MCF 10A (cell line): ENCODE measurements at places on chromosomes 4 and X.

GRCh38 chr4:102631616-102632015 lies 129.2 kb downstream of the MANBA start:
- H3K27me3 ChIP-seq, result no peaks in the 10 kb centered on the region
- peaks cover 23% of the 10 kb centered on the region for H3K36me3 ChIP-seq
- no peak for DNase-seq
- H3K4me3 ChIP-seq, result no peak overlapping the region
- peaks cover 14% of the 10 kb centered on the region for H3K4me1 ChIP-seq

DNA sequence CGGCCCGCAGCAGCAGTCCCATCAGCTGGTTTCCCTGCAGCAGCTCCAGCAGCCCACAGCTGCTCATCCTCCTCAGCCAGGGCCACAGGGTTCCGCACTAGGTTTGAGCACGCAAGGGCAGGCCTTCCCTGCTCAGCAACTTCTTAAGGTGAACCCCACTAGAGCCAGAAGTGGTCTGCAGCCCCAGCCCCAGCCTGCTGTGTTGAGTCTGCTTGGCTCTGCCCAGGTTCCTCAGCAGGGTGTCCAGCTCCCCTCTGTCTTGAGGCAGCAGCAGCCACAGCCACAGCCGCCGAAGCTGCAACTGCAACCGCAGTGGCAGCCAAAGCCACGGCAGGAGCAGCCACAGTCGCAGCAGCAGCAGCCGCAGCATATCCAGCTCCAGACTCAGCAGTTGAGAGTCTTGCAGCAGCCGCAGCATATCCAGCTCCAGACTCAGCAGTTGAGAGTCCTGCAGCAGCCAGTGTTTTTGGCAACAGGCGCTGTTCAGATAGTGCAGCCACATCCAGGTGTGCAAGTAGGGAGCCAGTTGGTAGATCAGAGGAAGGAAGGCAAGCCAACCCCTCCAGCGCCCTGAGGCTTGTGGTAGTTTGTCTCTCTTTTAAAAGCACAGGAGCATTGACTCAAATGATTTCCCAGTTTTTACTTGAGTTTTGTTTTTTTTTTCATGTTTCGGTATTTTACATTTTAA lies 4.6 kb downstream of the SUPT20HL1 start:
- H3K36me3 ChIP-seq, result no peaks in the 10 kb centered on the region
- H3K27me3 ChIP-seq, result peaks cover 79% of the 10 kb centered on the region
- no peak for DNase-seq
- H3K4me1 ChIP-seq, result no peaks in the 10 kb centered on the region

GRCh38 chr4:15250021-15250441 lies 177.8 kb upstream of the C1QTNF7 start:
- H3K4me3 ChIP-seq, result no peak overlapping the region
- DNase-seq, result no peak
- no peaks in the 10 kb centered on the region for H3K4me1 ChIP-seq

GRCh38 chrX:72395237-72395636 lies 89.5 kb upstream of the CITED1 start:
- peaks cover 84% of the 10 kb centered on the region for H3K27me3 ChIP-seq
- DNase-seq, result no peak
- no peak overlapping the region for H3K4me3 ChIP-seq
- H3K36me3 ChIP-seq, result peaks cover 2% of the 10 kb centered on the region
- H3K4me1 ChIP-seq, result peaks cover 6% of the 10 kb centered on the region
- H3K27ac ChIP-seq, result peak overlapping the region; percentile 16

DNA sequence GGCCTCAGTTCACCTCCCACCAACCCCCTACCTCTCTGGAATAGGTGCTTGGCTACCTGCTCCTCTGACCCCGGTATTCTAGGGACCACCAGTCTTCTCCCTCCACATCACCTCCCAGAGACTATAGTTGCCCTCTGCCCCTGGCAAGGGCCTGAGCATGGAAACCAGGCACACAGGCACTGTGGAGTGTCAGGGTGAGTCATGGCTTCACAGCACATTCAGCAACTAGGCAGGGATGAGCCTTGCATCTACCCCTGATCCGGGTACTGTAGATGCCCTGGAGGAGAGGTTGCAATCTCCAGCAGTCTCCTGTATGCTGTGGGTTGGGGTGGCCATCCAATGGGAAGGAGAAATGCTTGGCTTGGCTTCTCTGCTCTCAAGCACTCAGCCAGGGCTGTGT lies 472.7 kb downstream of the IDS start:
- H3K36me3 ChIP-seq, result no peaks in the 10 kb centered on the region
- no peak overlapping the region for H3K4me3 ChIP-seq
- no peak overlapping the region for H3K27ac ChIP-seq
- no peaks in the 10 kb centered on the region for H3K4me1 ChIP-seq
- no peaks in the 10 kb centered on the region for H3K27me3 ChIP-seq

DNA sequence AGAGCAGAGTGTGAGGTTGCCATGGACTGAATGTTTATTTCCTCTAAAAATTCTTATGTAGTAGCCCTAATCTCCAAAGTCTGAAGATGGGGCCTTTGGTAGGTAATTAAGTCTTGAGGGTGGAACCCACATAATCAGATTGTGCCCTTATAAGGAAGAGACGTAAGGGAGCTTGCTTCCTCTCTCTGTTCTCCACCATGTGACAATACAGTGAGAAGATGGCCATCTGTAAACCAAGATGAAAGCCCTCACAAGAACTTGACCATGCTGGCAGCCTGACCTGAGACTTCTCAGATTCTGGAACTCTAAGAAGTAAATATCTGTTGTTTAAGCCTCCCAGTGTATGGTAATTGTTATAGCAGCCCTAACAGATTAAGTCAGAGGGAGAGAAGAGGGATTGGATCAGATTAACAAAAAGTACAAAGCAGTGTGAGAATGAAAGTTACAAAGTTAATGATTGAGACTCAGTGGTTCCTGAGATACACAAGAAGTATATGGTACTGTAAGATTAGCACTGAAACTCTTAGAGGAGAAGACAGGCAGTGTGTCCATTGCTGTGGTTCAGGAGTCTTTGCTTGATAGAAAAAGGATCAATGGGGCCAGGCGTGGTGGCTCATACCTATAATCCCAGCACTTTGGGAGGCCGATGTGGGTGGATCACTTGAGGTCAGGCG lies 82.5 kb upstream of the GC start:
- no peaks in the 10 kb centered on the region for H3K27me3 ChIP-seq
- no peak for DNase-seq
- H3K4me1 ChIP-seq, result no peaks in the 10 kb centered on the region
- H3K27ac ChIP-seq, result no peak overlapping the region

GRCh38 chrX:45400027-45400779 lies 199.5 kb upstream of the DIPK2B start:
- H3K27me3 ChIP-seq, result no peaks in the 10 kb centered on the region

DNA sequence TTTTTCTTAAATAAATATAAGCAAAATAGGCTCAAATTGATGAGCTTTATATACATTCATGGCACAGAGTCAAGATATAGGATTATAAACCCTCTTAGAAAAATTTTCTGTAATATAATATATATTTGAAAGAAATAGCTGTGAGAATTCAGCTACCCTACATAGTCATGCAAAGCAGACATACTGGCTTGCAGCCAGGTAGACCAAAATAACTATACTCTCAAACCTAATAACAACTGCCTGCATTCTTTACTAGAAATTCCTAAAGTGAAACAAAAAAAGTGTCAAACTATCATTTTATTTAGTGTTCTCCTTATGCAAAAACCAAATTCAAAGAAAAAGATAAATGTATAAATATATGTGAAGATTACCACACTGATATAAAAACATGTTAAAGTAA lies 1390.2 kb downstream of the C4orf33 start:
- H3K36me3 ChIP-seq, result no peaks in the 10 kb centered on the region
- no peak overlapping the region for H3K4me3 ChIP-seq
- H3K27ac ChIP-seq, result no peak overlapping the region

GRCh38 chr4:186621959-186622553 lies 66.7 kb upstream of the MTNR1A start:
- peaks cover 67% of the 10 kb centered on the region for H3K36me3 ChIP-seq
- H3K27me3 ChIP-seq, result no peaks in the 10 kb centered on the region
- no peak overlapping the region for H3K4me3 ChIP-seq
- H3K27ac ChIP-seq, result no peak overlapping the region

- H3K4me3 ChIP-seq, result peak within 1 kb of the TSS; percentile 67
- H3K4me1 ChIP-seq, result no peaks in the 10 kb centered on the region
- no peaks in the 10 kb centered on the region for H3K27me3 ChIP-seq
- no peaks in the 10 kb centered on the region for H3K36me3 ChIP-seq
Measured at GRCh38 chr4:155758481-155759371, at the start of gene GUCY1B1. GUCY1B1 (plus strand) TSS chr4:155759021; CDS start chr4:155759141, 120 bp downstream.

GRCh38 chr4:79164907-79165610 lies 160.8 kb downstream of the NAA11 start:
- no peaks in the 10 kb centered on the region for H3K27me3 ChIP-seq
- no peaks in the 10 kb centered on the region for H3K4me1 ChIP-seq
- no peak overlapping the region for H3K4me3 ChIP-seq

DNA sequence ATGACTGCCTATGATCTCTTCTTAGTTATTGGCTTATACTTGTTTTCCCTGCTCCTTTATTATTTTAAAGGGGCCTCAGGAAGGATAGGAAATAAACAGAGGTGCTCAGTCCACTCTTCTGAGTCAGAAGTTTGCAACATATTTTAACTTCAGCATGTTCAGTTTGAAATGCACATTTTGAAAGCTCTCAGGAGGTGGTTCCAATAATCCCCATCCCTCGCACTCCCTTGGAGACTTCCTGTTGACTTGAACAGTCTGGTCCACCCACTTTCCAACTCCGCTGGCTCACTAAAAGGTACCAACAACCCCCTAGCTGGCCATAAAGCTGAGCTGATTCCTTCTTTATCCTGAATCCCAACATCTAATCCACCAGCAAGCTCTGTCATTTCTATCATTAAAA lies 78.3 kb upstream of the DUSP21 start:
- H3K27ac ChIP-seq, result no peak overlapping the region
- H3K27me3 ChIP-seq, result peaks cover 21% of the 10 kb centered on the region
- no peaks in the 10 kb centered on the region for H3K36me3 ChIP-seq
- peak; percentile 5 for DNase-seq
- H3K4me1 ChIP-seq, result no peaks in the 10 kb centered on the region
- no peak overlapping the region for H3K4me3 ChIP-seq

DNA sequence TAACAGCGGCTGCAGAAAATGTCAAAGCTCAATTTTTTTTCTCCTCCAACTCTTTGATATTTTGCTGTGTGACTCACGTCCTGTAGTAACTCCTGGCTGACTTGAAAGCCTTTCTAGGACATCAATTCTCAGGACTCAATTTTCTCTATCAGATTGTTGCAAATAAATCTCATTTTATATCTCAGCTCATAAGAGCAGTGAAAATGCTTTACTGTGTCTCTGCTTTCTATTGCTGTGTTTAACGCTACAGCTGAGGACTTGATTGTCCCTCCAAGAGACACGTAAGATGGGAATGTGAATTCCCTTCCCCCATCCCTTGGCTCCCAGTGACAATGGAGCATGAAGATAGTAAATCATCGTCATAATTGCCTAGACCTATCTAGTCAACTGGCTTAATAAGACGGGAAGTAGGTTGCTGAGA lies 20.5 kb upstream of the CBR4 start:
- no peaks in the 10 kb centered on the region for H3K36me3 ChIP-seq
- H3K4me1 ChIP-seq, result peaks cover 5% of the 10 kb centered on the region
- no peak overlapping the region for H3K27ac ChIP-seq
- H3K27me3 ChIP-seq, result no peaks in the 10 kb centered on the region

DNA sequence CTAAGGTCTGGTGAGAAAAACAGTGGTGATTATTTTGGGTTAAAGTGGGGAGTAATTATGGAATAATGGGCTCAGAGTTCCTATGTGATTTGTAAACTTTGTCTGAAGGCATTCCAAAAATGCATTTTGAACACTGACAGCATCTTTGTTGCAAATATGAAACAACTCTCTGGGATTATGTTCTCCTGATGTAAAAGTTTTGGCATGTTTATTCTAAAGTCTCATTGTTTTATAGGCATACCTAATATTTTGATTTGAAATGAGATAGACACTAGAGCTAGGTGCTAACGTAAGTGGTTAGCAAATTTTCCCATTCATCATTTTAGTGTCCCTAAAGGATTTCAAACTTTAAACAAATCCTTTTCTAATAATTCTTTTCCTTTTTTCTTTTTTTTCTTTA lies 140.9 kb upstream of the ANXA3 start:
- no peak overlapping the region for H3K27ac ChIP-seq
- H3K4me1 ChIP-seq, result no peaks in the 10 kb centered on the region
- H3K36me3 ChIP-seq, result no peaks in the 10 kb centered on the region
- no peaks in the 10 kb centered on the region for H3K27me3 ChIP-seq
- DNase-seq, result no peak

- H3K36me3 ChIP-seq, result no peaks in the 10 kb centered on the region
- H3K27ac ChIP-seq, result no peak overlapping the region
- no peaks in the 10 kb centered on the region for H3K27me3 ChIP-seq
- no peak overlapping the region for H3K4me3 ChIP-seq
- DNase-seq, result no peak
Measured at GRCh38 chrX:124325732-124326131, 6.7 kb upstream of the TEX13D start.

- H3K27me3 ChIP-seq, result no peaks in the 10 kb centered on the region
- no peak overlapping the region for H3K4me3 ChIP-seq
- DNase-seq, result peak; percentile 61
Measured at GRCh38 chr4:185920171-185920570, 108.2 kb upstream of the SORBS2 start.

DNA sequence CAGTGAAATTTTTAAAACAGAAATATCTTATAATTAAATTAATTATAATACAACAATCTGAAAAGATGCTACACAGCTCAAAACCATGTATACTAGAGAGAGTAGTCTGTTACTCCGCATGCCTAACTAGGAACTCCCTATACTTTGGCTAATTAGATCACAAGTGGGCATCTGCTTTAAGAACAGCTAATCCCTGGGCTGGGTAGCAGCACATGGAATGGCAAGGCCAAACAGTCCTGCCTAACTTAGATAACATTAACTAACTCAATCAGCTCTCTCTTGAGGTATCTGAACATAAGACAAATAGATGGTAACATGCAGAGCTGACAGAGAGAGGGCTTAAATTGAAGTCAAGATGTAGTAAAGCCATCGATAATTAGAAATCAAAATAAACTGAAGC lies 9.9 kb downstream of the CHIC2 start:
- DNase-seq, result no peak
- H3K27ac ChIP-seq, result no peak overlapping the region
- peaks cover 6% of the 10 kb centered on the region for H3K36me3 ChIP-seq
- peaks cover 54% of the 10 kb centered on the region for H3K4me1 ChIP-seq
- H3K27me3 ChIP-seq, result no peaks in the 10 kb centered on the region

DNA sequence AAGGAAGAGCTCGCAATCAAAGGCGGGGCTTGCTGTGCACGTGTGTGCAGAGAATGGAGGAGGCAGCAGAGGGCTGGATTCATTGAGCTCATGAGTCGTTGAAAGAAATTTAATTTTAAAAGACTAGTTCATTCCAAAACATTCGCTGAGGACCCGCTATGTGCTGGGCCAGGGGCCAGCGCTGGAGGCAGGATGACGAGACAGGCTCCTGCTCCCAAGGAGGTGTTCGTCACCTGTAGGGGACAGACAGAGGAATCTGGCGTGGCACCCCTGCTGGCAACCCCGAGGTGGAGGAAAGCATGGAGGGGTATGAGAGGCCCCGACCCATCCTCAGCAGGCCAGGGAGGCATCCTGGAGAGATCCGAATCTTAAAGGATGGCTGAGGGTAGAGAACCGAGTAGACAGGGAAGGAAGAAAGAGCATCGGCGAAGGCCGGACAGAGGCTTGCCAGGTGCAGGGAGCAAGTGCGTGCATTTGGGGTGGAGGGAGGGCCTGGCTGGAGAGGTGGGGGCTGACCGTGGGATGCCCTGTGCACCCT lies 96.4 kb downstream of the CPZ start:
- H3K36me3 ChIP-seq, result no peaks in the 10 kb centered on the region
- H3K27me3 ChIP-seq, result peaks cover 48% of the 10 kb centered on the region
- H3K4me1 ChIP-seq, result no peaks in the 10 kb centered on the region
- no peak overlapping the region for H3K4me3 ChIP-seq
- H3K27ac ChIP-seq, result no peak overlapping the region
- no peak for DNase-seq

- DNase-seq, result no peak
- no peaks in the 10 kb centered on the region for H3K36me3 ChIP-seq
- H3K4me3 ChIP-seq, result no peak overlapping the region
- no peaks in the 10 kb centered on the region for H3K27me3 ChIP-seq
Measured at GRCh38 chr4:175637762-175638161, 174.3 kb downstream of the GPM6A start.
